ENCODE measurements at places on chromosomes 4 and X.

DNA sequence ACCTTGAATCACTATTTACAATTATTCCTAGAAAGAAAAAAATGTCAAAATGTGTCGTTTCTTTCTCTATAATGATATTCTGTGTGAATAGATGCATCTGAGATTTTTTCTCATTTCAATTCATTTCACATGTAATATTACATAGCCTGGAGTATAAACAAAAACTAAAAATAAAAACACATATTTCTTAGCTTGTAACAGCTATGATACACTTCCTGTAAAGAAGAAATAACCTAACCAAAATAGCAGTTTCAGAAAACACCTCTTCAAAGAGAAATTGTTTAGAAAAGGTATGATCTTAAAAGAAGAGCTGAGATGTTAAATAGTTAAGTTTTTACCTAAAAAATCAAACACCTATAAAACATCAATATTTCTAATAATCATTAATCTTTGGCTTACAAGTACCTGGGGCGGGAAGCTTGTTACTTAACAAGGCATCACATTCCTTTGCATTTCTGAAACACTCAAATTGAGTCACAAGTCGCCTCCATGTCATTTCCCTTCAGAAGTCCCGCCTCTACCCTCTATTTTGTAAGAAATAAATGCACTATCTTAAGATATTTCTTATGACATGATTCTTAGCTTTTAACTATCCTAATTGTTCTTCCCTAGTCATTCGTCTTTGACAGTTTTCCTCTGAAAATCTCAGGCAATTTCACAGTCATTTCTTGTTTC, 76.5 kb downstream of the PCDH18 start:
- no peak for DNase-seq

GRCh38 chr4:3489451-3489962, 26.4 kb downstream of the DOK7 start:
- no peak for DNase-seq

GRCh38 chr4:100083289-100083688, 107.0 kb downstream of the DDIT4L start:
- DNase-seq: no peak

- no peak for DNase-seq
Measured at GRCh38 chr4:77501851-77502250, 103.8 kb upstream of the CXCL13 start.

DNA sequence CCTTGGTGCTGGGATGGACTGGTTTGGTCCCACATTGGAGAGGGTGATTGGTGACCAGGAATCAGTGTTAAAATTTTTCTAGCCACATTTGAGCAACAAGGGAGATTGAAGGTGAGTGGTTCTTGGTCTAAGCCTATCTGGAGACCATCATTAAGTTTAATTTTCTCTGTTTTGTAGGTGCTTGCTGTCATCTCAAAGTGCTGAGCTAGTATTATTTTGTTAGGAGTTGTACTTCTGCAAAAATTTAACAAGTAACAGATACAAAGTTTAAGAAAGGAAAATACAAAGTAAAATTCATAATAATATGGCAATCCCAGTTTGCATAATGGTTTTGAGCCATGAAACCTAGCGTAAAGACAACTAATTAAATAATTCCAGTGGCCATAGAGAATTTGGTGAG, 66.5 kb downstream of the RAP1GDS1 start:
- no peak for DNase-seq

DNA sequence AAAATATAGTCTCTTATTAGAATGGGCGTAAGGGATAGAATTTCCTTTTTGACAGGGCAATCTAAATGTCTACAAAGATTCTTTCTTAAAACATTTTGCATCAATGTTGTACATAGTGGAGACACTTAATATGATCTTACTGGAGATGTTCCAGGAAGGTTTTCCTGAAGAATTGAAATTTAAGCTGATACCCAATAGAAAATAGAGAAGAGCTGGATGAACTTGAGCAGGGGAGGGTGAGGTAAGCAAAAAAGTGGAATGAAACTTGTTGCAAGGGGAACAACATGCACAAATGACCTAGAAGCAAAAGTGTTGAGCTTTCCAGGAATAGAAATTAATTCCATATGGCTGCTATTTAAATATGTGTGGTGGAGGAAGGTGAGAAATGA, 19.7 kb downstream of the SLAIN2 start:
- no peak for DNase-seq
